Caudate nucleus (tissue), 63 donors: ENCODE measurements at places on chromosomes 12 and 14.

DNA sequence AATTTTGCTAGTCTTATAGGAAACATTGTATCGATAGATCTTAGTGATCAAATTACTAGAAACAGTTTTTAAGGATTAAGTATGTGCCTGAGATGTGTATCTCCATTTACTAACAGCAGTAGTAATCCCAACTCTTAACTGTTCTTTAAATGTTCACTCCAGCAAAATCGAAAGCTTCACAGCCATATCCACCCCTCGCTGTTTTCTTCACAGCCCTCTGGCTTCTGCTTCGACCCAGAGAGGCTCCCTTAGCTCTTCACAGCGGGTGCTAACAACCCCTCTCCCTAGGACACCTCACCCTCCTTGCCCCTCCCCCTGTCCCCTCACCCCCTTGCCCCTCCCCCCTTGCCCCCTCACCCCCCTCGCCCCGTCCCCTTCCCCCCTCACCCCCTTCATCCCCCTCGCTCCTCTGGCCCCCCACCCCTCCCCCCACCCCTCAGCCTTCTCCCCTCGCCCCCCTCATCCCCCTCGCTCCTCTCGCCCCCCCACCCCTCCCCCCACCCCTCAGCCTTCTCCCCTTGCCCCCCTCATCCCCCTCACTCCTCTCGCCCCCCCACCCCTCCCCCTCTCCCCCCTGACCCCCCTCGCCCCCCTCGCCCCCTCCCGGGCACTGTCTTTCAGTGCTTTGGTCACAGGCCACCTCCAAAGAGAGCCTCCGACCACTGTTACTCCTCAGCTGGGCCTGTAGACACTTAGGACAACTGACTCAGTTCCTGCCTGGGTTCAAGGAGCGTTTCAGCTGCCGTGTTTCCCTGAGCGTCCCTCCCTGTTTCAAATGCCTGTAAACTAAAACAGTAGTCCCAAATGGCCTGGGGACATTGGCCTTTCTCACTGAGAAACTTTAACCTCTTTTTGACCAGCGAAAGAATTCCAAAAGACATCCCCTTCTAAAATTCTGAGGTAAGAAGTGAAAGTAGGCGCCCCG is 46.0 kb upstream of the DYNC1H1 start:
- DNase-seq = no peak

- no peak for DNase-seq
Observed at GRCh38 chr14:95049952-95050351, 107.4 kb downstream of the DICER1 start.

- no peak for DNase-seq
Observed at GRCh38 chr14:71583194-71583593, 349.0 kb upstream of the RGS6 start.

- no peak for DNase-seq
Observed at GRCh38 chr14:96384740-96385139, 7.2 kb upstream of the AK7 start.

GRCh38 chr14:104158827-104159798 is 20.7 kb downstream of the KIF26A start:
- DNase-seq = peak; percentile 14

GRCh38 chr12:132222096-132222807 is 78.0 kb downstream of the NOC4L start:
- DNase-seq = no peak

DNA sequence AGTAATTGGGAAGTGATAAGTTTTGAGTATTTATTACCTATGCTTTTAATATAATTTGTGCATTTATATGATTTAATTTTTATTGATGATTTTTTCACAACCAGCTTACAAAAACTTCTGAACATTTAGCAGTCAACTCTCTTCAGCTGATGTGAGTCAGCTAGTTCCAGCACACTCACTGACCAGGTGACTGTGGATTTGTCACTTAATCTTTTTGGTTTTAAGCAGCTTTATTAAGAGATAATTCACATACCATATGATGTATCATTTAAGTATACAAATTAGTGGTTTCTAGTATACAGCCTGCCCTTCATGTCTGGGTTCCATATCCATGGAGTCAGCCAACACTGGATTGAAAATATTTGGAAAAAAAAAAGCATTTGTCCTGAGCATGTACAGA is 103.5 kb downstream of the SYNE2 start:
- DNase-seq = no peak

DNA sequence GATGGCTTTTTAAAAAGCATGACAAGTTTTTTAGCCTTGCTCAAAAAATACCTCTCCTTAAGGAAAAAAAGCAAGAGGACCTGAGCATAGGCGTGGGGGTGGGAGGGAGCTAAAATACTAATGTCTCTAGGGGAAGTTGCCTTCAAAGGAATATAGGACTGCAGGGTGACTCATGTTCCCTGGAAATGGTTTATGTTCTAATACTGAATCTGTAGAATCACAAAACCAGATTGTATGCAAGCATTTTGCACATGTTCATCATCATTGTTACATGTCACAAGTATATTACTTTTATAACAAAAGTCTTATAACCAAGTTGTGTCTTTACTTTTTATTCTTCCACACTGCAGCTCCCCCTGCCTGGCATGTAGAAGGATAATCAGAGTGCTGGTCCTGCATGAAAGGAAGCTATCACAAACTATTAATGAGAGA is 36.6 kb downstream of the GPR135 start:
- no peak for DNase-seq

GRCh38 chr14:29459969-29460560 is 467.6 kb downstream of the PRKD1 start:
- no peak for DNase-seq

- no peak for DNase-seq
Observed at GRCh38 chr12:101951002-101951670, 73.8 kb downstream of the DRAM1 start.

- peak; percentile 49 for DNase-seq
Observed at GRCh38 chr14:51507906-51508511, 143.7 kb upstream of the FRMD6 start.

DNA sequence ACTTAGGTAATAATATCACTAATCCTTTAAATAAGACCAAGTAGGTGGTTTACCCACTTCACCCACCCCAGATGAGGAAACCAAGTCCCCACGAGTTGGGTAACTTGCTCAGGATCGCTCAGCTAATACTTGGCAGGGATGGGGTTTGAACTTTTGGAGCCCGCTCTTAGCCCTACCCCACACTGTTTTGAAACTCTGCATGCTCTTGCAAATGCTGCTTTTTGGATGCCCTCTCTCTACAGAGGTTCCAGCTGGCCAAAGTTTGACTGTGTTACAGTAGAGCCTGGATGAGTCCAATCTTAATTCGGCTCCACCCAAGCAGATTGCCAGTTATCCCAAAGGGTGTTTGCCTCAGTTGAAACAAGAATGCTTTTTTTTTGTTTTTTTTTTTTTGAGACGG is 6.8 kb downstream of the PLEKHG3 start:
- no peak for DNase-seq

DNA sequence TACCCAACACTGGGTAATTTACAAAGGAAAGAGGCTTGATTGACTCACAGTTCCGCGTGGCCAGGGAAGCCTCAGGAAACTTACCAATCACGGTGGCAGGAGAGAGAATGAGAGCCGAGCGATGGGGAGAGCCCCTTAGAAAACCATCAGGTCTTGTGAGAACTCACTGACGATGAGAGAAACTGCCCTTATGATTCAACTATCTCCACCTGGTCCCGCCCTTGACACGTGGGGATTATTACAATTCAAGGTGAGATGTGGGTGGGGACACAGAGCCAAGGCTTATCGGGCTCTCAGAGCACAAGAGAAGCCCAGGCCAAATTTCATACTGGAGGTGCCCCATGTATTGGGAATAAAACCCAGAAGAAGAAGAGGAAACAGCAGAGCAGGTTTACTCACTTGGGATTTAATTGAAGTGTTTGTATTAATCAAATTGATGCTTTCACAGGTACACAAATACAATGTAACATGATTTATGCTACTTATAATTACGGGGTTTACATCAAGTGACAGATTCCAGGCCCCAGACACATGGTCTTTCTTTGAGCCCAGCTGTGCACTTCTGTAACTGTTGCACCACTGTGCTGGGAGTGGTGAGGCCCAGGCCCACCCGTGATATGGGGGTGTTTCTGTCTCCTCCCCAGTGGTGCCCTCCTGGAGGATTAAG is 8.2 kb upstream of the CCDC85C start:
- DNase-seq = no peak

DNA sequence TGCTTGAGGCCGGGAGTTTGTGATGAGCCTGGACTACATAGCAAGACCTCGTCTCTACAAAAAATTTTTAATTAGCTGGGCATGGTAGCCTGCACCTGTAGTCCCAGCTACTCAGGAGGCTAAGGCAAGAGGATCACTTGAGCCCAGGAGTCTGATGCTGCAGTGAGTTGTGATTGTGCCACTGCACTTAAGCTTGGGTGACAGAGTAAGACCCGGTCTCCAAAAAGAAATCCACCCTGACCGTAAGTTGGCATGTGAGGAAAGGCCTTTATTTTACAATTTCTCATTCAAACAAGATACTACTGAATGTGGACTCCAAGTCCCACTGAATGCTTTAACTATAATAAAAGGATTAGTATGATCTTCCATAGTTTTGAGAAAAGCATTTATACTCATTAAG is 27.3 kb downstream of the PSMA6 start:
- no peak for DNase-seq

- no peak for DNase-seq
Observed at GRCh38 chr12:114747012-114747858, 63.3 kb upstream of the TBX3 start.

GRCh38 chr12:4506870-4507269 is 31.8 kb upstream of the RAD51AP1 start:
- no peak for DNase-seq

DNA sequence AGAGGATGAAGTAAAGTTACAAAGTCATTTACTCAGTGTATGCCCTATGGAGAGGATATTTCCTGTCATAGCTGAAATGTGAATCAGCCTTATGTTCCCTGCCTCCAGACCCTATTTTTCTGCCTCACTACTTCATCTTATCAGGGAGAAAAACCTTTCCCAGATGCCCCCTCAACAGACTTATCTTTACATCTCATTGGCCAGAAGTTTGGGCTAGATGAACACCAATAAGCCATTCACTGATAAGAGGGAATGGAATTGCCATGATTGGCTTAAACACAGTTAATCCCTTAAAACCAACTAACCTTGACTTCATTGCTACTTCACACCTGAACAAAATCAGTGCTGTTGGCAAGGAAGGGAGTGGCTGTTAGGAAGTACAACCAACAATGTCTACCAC is 40.1 kb downstream of the CREBL2 start:
- DNase-seq = no peak

GRCh38 chr14:105527826-105528585 is 1.6 kb downstream of the TMEM121 start:
- DNase-seq = no peak

- no peak for DNase-seq
Observed at GRCh38 chr12:88556213-88556774, 24.0 kb downstream of the KITLG start.

DNA sequence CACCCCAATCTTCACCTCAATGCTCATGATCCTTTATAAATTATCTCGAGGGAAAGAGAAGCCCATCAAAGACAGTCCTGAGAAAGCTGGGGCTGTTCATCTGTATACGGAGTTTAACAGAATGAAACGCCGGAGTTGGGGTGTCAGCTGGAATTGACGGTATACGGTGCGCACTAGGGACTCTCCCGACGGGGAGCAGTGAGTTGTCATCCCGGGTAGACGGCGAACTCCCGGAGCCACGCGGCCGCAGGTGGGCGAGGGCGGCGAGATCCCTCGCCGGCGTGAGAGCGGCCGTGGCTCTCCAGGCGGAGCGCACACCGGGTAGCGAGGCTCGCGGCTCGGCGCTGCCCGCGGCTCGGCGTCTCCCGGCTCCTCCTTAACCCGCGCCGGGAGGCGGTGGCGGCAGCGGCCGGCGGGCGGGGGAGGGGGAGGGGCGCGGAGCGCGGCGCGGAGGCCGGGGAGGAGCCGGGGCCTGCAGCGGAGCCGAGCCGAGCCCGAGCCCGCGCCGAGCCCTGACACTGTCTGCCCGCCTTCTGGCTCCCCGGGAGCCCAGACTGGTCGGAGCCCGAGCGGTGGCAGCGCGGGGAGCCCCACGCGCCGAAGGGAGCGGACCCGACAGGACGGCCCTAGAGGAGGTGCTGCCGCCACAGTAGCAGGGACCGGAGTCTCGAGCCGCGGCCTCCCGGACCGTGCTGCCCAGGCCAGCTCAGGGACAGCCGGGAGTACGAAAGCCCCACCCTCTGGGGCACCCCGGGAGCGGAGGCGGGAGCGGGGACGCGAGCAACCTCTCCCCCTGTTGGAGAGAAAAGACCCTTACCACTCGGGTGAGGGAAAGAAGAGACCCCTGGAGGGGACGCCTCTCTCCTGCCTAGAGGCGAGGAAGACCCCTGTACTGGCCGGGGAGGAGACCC is at the start of gene FOXJ2:
FOXJ2 (plus strand) TSS at position 475 of the 911 bp plus-strand sequence. CDS start 7,117 bp downstream, outside the sequence.
- DNase-seq = peak; percentile 57

- DNase-seq = no peak
Observed at GRCh38 chr14:64227856-64228255, 66.3 kb downstream of the ESR2 start.

GRCh38 chr14:20657216-20658211 is 16.0 kb upstream of the OR6S1 start:
- DNase-seq = no peak

GRCh38 chr14:74973003-74973653 is 17.7 kb upstream of the PGF start:
- DNase-seq = no peak

DNA sequence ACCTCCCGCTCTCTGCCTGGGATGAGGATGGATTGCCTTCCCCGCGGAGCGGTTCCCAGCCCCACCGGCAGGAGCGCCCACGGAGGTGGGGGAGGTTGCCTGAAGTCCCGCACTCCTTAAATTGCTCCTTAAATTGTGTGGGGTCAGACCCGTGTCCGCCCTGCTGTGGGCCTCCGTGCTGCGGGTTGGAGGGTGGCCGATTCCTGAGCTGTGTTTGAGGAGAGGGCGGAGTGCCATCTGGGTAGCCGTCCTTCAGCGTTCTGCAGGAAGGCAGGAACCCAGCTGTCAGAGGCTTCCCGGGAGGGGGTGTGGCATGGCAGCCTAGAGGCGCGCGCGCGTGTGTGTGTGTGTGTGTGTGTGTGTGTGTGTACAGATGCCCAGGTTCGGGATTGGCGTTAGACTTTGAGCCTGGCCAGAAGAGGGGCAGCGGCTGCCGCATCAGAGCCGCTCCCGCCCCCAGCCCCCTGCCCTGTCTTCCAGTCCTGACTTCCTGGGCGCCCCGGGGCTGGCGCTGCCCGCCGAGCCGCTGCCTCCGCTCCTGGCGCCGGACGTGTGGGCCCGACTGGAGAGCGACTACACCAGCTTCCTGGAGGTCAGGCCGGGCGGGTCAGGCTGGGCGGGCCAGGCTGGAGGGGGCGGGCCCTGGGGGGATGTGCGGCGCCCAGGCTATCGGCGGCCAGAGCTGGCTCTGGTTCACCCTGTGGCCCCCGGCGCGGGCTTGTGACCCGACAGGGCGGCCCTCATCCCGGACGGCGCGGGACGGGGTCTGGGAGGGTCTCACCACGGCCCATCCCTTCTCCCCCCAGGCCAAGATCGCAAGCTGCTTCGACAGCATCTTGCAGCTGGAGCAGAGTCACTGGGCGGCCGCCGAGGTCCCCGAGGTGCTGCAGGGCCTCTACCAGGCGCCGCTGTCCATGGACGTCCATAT is 9.2 kb downstream of the EXOC3L4 start:
- DNase-seq = no peak

DNA sequence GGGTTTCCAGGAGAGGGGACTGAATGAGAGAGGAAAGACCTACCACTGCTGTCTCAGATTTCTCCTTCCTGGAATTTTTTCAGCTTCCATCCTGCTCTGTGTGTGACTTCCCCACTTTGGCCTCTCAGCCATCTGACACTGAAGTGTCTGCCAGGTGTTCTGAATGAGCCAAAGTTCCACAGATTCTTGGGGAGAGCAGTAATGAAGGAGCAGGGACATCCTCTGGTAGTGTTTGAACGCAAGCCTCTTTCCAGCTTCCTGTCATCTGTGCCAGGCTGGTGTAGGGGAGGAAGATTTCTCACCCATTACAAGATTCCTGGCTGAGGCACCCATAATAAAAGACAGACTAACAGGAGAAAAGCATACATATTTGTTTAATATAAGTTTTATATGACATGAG is 141.7 kb upstream of the NRXN3 start:
- no peak for DNase-seq
